ENCODE measurements at places on chromosomes 13 and 19.

DNA sequence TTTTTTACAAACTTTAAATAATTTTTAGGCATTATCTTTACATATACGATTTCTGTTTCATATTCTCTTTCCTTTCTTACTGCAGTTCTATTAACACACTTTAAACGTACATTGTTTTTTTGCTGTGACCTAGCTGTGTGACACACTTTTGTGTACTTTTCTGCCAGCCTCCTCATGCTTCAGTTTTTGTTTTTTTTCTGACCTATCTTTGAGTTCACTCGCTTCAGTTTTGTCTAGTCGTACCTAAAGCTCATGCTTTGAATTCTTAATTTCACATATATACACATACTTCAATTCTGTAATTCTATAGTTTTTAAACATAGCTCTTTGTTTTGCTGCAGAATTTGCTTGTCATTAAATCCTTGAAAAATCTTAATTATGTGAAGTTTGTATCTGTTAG is 150.4 kb downstream of the PDS5B start:
- no peak for DNase-seq

GRCh38 chr13:80551650-80552497 is 210.9 kb upstream of the SPRY2 start:
- no peak for DNase-seq

GRCh38 chr13:104953588-104953987 is 1581.9 kb downstream of the EFNB2 start:
- no peak for DNase-seq

DNA sequence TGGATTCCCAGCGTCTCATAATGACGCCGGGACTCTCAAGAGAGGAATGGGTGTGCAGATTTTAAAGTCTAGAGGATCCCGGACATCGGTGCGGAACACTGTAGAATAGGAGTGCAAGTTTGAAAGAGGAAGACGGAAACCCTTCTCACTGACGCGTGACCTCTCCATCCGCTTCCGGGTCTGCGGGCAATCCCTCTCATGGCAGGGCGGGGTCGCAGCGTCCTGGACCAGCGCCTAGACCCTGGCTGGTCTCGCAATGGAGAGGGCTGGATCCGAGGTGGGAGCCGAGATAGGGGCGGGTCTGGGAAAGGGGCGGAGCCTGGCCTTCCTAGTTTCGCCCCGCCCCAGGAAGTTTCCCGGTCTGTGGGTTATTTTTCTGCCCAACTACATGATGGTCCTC is 4.6 kb upstream of the ZNF845 start:
- DNase-seq = no peak

GRCh38 chr13:50140581-50141374 is 125.5 kb downstream of the KCNRG start:
- no peak for DNase-seq

DNA sequence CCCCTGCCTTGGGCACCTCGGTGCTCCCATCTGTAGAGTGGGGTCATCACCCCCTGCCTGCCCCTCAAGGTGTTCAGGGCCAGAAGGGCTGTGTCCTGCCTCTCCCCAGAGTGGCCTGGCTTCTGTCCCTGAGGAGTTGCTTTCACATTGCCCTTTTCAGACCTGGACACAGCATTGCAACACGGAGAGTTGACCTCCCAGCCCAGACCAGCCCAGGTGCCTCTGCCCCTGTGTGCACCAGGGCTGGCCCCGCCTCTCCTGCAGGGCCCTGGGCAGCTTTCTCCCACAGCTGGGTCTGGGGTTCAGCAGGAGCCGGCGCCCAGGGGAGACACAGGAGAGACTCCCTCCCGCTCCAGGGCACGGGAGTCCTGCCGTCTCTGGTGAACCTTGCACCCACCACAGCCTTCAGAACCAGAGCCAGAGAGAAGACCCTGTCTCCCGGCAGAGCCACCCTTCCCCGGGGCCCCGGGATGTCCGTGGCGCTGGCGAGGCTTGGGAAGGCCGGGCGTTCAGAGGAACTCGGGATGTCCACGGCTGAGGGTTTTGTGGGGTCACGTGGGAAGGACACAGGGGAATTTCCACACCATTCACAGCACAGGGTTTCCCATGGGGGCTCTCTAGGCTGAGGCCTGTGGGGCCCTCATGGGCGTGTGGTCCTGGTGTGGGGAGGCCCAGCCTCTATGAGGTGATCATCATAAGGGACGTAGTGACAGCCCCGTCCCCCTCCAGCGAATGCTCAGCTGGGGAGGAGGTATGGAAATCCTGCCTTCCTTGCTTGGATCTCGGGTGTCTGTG is 23.2 kb downstream of the C13orf46 start:
- DNase-seq = no peak

GRCh38 chr19:38031423-38031770 is 124.4 kb downstream of the SIPA1L3 start:
- no peak for DNase-seq
